Activated naive CD8-positive, alpha-beta T cell treated with anti-CD3 and anti-CD28 coated beads, Interleukin-2, amount 10 ng/mL, durations not matched to agents 7 days and 5 days (primary cell): ENCODE measurements at places on chromosomes 4 and X. TPM values are rescaled to one million over a fixed set of nuclear protein-coding genes. Genes with fewer than 3 reads are reported as not detected.
A peak's percentile ranks its signal among the peaks of the same experiment; 100 is the strongest.

CFI gene
- not detected for total RNA-seq

- no peak for DNase-seq
Observed at GRCh38 chr4:94889946-94890345, 132.2 kb downstream of the BMPR1B start.

GRCh38 chrX:40552768-40553167, 28.0 kb upstream of the ATP6AP2 start:
- DNase-seq: no peak

EFHC2 gene
- total RNA-seq: 0.64 TPM

GRCh38 chr4:124415146-124415545, 297.4 kb downstream of the ANKRD50 start:
- DNase-seq: no peak

DNA sequence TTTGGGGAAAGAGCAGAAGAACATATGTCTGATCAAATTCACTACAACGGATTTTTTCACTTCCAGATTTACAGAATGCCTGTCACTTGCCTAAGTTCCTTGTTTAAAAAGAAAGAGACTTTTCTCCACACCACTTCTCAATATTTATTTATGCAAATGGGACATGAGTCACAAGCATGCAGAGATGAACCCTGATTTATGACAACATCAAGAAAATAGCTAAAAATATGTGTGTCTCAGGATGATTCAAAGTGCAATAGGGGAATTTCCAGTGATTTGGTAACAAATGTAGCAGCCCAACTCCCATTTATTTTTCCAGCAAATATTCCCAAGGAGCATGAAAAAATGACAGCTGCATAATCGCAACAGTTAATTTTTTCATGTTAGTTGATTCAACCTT, 180.4 kb upstream of the FAT1 start:
- DNase-seq: no peak

DNA sequence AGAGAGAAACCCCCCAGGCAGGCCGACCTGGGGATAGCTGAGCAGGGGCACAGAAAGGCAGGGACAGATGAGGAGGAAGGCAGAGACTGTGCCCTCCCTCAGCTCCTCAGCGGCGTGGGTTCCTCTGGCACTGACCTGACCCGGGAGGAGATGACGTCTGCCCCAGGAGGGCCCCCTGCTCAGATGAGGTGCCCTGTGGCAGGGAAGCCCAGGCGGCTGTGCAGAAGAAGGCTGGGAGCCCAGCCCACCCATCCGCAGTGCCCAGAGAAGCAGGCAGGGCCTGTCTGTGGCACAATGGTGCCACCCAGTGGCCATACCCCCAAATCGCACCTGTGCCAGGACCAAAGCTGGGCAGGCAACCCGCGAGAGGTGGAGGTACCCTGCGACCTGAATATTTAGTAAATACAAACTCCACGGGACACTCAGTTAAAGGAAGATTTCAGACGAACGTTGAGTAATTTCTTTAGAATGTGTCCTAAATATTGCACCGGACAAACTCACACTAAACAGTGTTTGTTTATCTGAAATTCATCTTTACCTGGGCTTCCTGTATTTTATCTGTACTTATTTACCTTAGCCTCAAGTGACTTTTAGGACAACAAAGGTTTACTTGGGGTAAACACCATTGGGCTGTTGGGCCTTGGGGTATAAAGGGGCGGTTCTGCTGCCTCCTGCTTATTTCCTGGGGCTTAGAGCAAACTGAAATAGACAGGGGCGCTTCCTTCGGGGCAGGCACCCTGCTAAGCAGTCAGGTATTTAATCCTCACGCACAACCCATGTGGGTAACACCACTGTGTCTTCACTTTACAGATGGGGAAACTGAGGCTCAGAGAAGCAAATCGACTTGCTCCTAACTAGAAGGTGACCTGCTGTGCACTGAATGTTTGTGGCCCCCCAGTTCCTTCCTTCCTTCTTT, 46.5 kb upstream of the HMX1 start:
- peak; percentile 82 for DNase-seq

DNA sequence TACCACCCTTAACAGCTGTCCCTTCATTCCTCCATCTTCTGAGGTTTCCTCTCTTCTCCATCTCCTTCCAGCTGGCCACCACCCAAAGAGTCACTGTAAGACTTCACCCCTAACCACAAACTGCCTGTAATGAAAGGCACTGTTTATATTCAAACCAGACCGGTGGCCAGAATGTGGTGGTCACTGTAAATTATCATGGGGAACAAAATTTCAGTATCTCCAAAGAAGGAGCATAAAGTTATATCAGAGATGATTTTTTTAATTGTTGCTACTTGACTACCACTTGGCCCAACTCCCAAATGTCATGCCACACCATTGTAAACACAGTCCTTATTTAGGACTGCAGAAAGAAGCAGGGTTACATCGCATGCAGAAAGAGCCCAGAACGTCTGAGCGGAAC, 44.8 kb downstream of the SMARCA1 start:
- no peak for DNase-seq

DNA sequence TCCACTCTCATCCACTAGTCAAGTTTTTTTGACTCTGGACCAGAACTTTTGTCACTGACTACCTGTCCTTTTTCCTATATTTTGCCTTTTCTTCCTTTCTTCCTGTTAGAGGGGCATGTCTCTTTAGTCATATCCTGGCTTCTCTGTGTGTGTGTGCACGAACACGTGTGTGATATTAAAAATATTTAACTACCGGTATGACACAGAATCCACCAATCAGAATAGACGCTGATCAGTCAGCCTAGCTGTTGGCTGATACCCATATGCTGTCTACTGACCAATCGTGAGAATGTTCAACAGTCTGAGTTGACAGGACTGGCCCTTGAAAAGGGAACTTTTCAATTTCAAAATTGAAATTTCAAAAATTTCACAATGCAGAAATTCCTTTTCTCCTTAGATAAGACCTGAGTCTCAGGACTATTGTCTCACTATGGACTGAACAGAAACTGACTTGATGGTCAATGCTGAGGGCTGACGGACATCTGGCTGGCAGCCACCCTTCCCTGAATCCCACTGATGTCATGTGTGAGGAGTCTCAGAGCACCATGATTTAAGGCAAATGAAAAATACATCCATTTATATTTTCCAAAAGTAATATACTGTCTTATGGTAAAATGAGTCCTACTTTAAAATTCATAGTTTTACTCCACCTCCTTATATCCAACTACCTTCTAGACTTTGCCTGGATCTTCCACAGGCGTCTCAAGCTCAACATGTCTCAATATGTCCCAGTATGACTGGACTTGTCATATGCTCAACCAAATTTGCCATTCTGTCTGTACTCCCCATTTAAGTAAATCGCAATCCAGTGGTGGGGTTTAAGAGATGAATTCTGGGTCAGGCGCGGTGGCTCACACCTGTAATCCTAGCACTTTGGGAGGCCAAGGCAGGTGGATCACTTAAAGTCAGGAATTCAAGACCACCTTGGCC, 78.0 kb downstream of the CHRNA9 start:
- DNase-seq: no peak

FSTL5 gene
- not detected for total RNA-seq

- no peak for DNase-seq
Observed at GRCh38 chr4:122992057-122992456, 69.7 kb upstream of the NUDT6 start.

PORCN gene
- 23.9 TPM for total RNA-seq

DNA sequence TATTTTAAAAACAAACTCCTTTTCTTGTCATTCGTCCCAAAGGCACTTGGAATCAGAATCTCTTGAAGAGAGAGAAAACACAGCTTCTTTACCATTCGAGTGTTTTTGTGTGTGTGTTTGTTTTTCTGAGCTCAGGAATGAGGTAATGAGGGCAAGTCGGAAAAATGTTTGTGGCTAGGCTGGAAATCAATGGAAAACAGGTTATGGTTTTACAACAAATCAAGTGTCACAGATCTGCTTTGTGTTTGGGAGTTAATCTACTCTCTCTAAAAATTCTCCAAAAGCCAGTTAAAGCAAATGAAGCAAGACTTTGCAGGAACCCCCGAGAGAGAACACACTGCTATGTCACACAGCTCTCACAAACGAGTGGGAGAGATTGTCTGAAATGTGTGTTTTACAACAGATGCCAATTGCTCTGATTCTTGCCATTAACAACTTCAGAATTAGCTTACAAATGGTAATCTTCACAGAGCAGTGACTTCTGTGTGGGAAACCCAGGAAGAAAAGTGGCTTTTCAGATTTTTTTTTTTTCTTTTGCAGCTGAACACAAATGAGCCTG, 264.1 kb downstream of the CBLL2 start:
- no peak for DNase-seq

- DNase-seq: no peak
Observed at GRCh38 chrX:1860936-1861594, 246.2 kb downstream of the ASMT start.

GRCh38 chr4:155530857-155531256, 135.8 kb upstream of the GUCY1A1 start:
- no peak for DNase-seq

CFAP99 gene
- not detected for total RNA-seq

GRCh38 chr4:128776794-128777216, 32.7 kb upstream of the JADE1 start:
- DNase-seq: no peak

DNA sequence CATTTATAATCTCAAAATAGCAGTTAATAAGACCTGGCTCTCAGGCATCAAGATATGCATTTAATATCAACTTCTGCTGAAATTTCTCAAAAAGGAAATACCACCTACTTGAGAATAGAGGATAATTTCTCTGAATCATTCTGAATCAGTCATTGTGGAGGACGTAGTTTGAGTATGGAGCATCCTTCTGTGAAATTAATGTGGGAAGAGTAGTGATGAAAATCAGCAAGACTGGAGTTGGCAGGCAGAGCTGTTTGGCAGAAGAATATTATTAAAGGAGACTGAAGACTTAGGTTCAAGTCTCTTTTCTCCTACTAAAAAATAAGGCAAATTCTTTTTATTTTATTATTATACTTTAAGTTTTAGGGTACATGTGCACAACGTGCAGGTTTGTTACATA, 325.6 kb upstream of the ATOH1 start:
- DNase-seq: no peak

DNA sequence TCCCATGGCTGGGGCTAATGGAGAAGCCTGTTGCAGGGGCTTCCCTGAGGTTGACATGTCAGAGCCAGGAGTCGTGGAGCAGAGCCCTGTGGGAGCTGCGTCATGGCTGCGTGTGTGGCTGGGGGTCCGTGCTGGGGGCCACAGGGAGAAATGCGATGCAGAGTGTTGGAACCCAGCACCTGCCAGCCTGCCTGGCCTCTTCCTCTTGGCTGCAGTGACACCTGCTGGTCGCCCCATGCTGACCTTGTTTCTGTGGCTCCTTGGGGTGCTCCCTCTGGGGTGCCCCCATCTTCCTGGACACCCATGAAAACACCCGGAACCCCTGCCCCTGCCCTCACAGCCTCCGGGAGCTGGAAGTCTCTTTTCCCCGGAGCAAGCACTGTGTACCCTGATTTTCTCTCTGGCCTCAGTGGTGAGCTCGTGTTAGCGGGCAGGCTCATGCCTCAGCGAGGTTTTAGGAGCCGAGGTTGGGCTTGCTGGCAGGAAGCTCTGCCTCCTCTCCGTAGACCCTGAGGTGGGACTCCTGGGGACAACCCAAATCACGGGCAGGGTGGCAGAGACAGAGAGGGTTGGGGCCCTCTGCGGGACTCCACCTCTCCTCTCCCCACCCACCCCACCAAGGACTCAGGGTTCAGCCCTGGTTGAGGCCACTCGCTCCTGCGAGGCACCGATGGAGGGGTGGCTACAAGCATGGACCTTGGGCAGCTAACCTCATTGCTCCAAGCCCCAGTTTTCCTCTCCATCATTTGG, 103.7 kb downstream of the SORCS2 start:
- DNase-seq: no peak

POLN gene
- total RNA-seq: 2.4 TPM

DNA sequence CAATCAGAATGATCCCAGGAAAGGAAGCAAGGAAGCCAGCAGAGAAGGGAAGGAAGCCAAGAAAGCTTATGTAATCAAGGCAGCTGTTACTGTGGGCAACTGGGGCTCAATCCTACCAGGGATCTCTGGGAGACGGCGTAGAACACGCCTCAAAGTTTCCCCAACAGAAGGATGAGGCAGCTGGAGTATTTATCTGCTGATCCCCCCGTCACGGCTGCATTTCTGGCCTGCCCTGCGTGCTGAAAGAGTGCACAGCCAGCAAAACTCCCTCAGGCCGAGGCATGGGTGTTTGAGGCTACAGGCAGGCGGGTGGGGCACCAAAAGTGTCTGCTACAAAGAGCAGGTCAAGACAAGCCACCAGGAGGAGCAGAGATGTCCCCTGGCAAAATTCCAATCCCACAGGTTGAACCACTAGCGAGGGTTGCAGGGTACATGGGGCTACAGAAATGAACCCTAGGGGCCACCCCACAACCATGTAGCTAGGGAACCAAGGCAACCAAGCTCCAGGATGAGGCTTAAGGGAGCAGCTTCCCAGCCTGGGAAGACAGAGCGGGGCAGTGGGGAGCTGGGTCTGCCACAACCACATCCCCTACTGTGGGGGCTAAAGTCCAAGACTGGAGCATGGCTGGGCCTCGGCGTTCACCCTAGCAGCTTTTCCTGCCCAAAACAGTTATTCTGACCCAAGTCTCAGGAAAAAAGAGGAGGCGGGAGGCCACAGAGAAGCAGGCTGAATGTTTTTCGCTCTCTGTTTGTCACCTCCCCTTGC, 113.4 kb downstream of the BCOR start:
- no peak for DNase-seq

DNA sequence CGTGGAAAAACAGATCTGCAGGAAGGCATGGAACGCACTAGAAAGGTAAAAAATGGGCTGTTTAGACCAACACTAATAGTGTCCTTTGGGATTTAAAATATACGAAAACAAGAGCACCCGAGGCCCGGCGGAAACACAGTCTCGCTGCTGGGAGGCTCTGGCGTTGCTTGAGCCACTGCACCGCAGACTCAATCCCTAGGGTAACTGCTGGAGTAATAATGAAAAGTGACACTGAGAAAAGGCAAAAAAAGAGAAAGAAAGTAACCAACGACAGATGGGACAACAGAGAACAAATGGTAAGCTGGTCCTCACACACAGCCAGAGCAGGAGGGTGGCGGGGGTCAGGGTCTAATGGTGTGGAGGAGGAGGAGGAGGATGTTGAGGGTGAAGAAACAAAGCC, 15.4 kb downstream of the IRAK1 start:
- DNase-seq: no peak

DNA sequence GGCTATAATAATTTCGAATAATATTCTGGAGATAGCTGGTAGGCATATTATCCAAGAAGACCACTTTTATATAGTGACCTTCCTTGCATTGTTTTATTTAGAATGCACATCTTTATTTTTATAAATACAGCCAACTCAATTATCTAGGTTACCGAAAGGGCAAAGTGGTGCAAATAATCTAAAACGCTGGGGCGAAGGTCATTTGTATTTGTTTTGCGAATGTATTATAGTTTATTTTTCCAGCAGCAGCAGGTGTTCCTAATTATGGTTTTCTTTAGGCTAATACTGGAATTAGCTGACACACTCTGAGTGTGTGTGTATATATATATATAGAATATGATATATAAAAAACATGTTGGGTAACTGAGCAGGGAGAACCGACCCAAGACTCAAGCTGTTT, 48.1 kb upstream of the RAP2C start:
- DNase-seq: no peak

DNA sequence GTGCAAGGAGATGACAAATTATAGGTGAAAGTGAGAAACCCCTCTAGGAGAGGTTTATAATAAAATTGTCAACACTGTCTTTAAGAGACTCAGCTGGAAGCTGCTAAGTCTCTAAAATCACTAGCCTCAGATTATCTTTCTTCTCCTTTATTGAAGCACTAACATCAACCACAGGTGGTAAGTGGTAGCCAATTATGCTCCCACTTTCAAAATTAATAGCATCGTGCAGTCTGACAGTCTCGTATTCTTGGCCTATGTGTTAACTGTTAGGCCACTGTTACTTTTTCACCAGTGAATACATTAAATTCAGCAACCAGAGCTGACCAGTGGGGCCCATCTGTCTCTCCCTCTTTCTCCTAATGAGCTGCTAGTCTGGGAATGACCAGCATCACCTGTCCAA, 674.1 kb downstream of the RAPGEF2 start:
- no peak for DNase-seq
